ENCODE measurements at places on chromosomes 7 and 10.

GRCh38 chr10:123398180-123398591 is 244.0 kb downstream of the BUB3 start:
- DNase-seq = no peak

DNA sequence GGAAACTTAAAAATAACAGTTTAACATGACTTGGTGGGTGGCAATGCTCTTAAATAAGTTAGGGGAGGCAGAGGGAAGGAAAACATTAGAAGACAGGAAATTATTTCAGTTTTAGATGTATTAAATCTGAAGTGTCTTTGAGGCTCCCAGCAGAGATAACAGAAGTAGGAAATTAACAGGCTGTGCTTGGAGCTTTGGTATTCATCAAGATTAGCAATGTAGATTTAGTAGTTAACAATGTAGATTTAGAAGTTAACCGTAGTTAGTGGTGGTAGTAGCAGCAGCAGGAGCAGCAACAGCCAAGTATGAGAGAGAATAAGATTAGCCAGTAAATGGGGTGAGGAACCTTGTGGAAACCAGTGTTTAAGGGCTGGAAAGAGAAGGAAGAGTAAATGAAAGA is 48.7 kb upstream of the UBN2 start:
- DNase-seq = no peak

GRCh38 chr7:94710256-94710655 is 54.3 kb upstream of the SGCE start:
- DNase-seq = no peak

- no peak for DNase-seq
These were observed 87.3 kb downstream of the MTPN start for GRCh38 chr7:135889823-135890222.

DNA sequence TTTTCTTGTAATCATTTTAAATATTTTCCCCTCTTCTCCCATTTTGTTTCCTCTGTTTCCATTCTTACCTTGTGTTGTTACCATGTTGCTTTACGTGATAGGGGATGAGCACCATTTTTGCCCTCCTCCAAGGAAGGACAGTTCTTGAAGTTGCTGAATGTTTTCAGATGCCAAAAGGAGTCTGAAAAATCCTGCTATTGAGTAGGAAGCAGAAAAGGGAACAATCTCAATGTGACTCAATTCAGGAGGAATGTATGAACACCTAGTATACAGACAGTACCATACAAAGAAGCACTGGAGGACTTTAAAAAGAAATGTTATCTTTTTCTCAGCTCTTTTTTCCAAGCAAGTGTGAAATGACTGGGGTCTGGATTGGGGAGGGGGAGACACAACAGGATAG is 5.1 kb upstream of the NAMPT start:
- no peak for DNase-seq

DNA sequence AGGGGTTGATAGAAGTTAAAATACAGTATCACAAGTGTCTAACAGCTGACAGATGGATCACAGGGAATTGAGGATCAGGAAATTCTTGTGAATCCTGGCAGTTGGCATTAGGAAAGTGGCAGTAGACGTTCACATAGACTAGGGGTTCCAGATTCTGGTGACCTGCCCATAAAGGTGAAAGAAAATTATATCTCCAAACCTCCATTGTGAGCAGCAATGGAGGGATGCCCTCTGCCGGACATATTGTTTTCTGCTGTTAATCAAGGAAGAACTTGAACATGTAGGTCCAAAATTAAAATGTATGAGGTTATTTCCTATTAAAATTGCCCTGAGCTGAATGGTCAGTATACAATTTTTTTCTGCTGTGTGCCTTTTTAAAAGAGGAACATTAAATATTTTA is 5.1 kb downstream of the NME8 start:
- no peak for DNase-seq

DNA sequence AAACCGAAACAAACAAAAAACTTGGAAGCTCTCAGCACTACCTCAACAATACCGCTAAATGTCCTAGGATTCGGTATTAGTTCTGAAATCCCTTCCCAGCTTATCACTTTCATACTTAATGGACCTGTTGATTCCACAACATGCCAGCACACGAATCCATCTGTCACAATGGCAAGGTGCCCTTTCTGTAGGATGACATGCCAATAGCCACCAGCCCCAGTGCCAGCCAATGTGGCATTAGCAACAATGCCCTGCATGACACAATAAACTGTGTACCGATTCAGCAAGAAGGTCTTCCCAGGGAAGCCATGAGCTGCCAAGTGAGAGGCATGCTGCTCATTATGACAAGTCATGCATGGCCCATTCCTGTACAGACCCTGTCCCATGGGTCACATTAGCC is 35.6 kb upstream of the CHCHD3 start:
- DNase-seq = no peak

- no peak for DNase-seq
These were observed 82.6 kb upstream of the ARHGAP21 start for GRCh38 chr10:24806262-24806661.

DNA sequence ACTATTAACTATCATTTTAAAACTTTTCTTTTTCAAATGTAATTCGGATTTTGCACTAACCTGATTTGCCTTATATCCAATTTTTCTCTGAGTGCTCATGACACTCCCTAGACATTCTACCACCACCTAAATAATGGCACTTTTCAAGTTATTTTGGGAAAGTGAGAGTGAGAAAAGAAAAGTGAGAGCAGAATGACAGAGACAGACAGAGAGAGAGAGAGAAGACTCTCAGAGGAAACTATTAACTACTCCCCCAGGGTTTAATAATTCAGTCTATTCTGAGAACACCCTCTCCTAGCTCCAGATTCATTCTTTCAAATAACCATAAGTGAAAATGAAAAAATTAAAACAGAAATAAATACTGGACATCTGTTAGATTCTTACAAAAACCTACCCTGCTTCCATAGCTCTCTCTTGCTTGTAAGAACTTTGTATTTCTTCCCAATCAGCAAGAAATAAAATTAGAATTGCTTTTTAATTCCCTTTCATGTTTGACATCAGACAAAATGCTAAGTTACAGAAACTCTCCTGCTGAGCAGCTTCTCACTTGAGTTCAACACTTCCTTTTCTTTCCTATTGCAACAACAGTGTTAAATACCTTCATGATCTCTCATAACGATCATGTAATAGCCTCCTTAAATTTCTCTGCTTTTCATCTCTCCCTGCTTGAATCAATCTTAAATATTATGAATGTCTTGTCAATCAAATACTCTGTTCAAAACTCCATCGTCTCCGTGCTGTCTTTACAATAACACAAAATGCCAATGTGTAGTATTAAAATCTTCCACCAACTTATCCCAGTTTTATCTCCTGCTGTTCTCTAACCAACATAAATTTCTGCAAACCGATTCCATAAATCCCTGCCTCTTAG is 191.7 kb downstream of the SEMA3E start:
- DNase-seq = no peak

DNA sequence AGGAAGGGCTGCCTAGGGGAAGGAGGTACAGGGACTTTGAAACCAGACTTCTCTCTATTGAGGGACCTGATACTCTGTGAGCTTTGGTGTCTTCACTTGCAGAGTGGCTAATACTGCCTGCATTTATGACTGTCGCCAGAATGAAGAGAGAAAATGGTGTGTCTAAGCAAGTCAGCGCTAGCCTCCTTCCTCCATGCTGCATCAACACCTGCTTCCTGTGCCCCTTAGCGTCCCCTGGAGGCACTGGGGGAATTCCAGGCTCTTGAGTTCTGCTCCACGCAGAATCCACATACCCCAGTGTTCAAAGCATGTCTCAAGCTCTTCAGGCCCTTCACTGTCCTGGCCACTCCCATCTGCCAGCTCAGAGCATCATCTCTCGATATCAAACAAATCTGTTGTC is 140.5 kb downstream of the PKD1L1 start:
- DNase-seq = no peak

- DNase-seq = no peak
These were observed 15.6 kb upstream of the EFCAB10 start for GRCh38 chr7:105596866-105597265.

- no peak for DNase-seq
These were observed 19.2 kb downstream of the LHPP start for GRCh38 chr10:124480860-124481259.

GRCh38 chr10:3538656-3539531 is 246.1 kb downstream of the KLF6 start:
- no peak for DNase-seq

DNA sequence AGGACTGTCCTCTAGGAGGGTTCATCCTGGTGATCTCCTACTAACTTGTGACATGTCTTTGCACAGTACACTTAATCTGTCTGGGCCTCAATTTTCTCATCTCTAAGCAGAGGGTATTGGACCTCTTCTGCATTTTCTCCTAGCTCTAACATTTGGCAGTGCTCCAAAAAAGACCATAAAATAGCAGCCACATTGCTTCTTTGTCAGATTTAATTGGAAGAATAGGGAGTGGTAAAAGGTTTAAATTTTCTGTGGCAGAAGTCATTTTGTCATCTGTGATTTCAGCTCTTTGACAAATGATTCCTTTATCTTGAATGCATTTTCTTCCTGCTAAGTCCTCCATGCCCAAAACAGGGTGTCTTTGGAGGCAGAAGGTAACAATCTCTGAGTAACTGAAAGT is 289.9 kb upstream of the LRGUK start:
- no peak for DNase-seq

GRCh38 chr7:127525866-127526480 is 59.4 kb downstream of the GCC1 start:
- no peak for DNase-seq

DNA sequence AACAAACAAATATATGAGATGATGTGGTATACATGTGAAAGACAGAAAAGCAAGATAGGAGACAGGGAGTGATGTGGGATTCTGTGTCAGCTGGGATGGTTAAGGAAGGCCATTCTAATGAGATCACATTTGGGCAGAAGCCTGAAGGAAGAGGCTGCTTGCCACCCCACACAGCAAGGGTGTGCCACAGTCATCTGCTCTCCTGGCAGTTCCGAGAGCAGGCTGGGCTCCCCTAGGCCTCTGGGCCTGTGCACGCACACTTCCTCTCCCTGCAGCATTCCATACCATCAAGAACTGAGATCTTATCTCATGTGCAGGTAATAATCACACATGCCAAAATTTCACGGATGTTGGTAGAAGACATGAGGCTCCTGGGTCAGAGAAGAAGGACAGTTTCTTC is 43.1 kb downstream of the SYPL1 start:
- no peak for DNase-seq

GRCh38 chr10:129938460-129938859 is 25.6 kb downstream of the EBF3 start:
- DNase-seq = no peak

DNA sequence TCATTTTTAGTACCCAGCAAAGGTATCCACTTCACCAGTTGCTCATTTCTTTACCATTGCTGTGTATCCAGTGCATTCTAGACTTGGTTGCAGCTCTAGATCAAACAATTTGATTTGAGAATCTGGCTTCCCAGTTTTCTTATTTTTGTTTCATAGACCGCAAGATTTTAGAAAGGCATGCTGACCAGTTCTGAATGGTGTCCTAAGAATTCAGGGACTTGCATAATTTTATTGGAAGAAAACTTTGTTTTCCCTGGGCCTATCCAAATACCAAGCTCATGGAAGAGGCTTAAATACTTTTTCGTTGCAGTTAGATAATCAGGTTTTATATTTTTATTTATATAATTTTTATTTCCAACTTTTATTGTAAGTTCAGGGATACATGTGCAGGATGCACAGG is 58.3 kb downstream of the BICC1 start:
- DNase-seq = no peak

DNA sequence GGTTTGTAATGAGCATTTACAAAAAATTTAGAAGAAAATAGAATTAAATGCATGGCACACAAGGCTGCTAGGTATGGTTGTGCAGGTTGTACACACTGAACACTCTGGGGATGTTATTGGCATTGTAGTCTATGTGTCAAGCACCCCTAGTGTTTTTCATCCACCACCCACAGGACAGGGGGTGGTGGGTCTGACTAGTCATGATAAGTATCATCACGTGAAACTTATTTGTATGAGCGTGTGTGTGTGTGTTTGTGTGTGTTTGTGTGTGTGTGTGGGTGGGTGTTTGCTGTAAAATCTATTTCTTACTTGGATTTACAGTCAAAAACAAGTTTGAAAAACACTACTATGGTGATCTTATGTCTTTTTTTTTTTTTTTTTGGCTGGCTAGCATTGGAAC is 66.5 kb downstream of the MAP3K8 start:
- no peak for DNase-seq

- no peak for DNase-seq
These were observed 8.4 kb downstream of the RP9 start for GRCh38 chr7:33100770-33101169.

DNA sequence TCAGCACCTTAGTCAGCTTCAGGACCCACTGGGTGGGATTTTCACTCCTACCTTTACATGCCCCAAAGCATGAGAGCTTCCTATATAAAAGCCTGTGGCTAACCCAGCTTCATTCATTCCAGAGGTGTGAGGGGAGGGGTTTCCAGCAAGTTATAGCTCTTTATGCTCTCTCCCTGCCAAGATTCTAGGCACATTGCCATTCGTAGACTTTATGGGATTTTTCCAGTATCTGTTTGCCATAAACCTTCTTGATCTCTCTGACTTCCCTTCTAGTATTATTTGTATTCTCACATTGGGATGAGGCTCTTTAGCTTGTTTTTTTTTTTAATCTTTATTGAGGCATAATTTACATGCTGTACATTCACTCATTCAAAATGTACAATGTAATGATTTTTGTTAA is 67.5 kb downstream of the POU6F2 start:
- DNase-seq = no peak

DNA sequence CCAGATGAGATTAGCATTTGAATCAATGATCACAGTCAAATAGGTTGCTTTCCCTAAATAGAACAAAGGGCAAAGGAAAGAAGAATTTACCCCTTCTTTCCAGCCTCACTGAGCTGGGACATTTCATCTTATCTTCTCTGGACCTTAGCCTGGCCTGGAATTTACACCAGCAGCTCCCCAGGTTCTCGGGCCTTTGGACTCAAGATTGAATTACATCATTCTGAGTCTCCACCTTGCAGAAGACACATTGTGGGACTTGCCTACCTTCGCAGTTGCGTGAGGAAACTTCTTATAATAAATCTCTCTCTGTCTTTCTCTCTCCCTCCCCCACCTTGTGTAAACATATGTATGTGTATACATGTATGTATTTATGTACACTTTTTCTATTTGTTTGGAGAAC is 732.4 kb downstream of the IPMK start:
- DNase-seq = no peak

- no peak for DNase-seq
These were observed 52.2 kb downstream of the TMEM178B start for GRCh38 chr7:141126107-141126506.

GRCh38 chr7:106125417-106125816 is 13.3 kb upstream of the SYPL1 start:
- no peak for DNase-seq

- no peak for DNase-seq
These were observed 23.5 kb upstream of the TRIM8 start for GRCh38 chr10:102620591-102621442.

Data from stimulated activated naive CD4-positive, alpha-beta T cell treated with Interleukin-2 at 50 U/mL for 16 hours (primary cell).